ENCODE measurements at places on chromosomes 12 and 14.

GRCh38 chr14:37194698-37195097, 3.0 kb upstream of the MIPOL1 start:
- no peak for DNase-seq

DNA sequence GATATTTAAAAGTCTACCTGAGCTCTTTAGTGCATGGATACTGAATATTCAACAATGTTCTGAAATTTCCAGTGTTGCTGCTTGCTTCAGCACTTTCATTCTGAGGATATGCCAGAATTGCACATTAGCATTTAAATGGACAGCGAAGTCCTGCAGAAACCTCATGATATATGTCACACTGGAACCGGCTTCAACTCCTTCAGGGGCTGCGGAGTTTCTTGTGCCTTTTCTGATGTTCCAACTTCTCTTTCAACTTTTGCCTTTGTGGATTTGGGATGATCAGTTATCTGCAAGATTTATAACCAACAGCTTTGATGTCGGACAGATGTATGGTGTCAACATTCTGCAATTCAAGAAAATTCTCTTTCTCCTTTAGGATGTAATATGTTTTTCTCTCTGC, 142.5 kb upstream of the LMNTD1 start:
- no peak for DNase-seq

DNA sequence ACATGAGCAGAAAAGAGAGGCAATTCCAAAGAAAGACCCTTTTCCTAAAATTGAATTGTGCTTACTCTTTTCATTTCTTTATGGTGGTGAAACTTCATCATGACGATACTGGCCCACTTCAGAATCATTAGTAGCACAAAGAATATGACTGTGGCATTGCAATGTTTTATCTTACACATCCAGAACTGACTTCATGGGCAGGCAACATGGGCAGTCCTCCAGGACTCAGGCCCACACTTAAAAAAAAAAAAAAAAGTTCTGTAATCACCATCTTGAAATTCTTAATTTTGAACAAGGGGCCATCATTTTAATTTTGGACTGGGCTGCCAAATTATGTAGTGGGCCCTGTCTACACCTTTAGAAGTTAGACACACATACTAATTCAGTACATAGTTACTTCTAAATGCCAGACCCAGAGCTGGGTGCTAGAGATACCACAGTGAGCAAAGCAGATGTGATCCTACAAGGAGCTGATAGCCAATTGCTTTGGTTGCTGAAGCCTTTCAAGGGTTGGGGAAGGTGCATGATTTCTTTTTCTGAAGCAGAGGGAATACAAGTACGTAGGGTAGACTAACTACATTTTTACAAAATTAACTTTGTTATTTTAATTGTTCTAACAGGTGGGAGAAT, 35.2 kb downstream of the HELB start:
- no peak for DNase-seq

GRCh38 chr14:104101086-104101621, 15.7 kb downstream of the ASPG start:
- DNase-seq, result no peak

DNA sequence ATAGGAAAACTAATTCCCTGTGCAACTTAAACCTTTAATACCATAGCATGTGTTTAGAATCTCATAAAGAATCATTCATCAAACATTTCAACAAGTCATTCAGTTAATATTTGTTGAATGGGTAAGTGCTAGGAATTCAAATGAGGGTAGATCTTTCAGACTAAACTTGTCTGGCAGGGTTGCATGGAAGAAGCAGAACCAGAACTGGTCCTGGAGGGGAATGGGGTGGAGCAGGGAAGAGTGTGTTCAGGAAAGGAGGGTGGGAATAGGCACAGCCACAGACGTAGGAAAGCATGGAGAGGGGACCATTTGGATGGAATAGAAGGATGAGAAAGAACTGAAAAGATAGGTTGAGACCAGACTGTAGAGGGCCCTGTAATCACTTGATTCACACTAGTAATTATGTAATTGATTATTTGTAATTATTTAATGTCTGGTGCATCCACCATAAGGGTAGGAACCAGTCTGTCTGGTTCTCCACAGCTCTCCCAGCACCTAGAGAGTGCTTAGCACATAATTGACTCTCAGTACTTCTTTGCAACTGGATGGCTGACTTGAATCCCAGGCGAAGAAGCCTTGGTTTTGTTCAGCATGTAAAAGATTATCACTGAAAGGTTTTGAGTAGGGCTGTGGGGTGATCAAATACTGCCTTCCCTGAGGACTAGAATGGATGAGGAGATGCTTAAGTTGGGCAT, 3.0 kb upstream of the MAP3K9 start:
- DNase-seq, result no peak

DNA sequence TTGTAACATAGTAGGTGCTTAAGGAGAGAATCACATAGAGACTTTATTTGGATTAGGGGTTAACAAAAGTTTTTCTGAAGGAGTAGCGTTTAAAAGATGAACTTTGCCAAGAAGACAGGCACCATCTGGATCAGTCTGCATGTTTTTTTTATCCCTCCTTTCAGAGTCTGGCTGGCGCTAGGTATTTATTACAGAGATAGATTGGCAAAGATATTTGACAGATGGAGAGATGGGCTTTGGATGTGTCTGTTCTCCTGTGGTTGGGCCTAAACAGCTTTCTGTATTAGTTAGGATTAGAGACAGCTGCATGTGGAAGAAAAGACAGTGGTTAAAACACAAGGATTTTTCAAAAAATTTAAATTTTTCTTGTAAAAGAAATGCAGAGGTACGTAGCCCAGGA, 133.9 kb downstream of the C12orf75 start:
- no peak for DNase-seq

DNA sequence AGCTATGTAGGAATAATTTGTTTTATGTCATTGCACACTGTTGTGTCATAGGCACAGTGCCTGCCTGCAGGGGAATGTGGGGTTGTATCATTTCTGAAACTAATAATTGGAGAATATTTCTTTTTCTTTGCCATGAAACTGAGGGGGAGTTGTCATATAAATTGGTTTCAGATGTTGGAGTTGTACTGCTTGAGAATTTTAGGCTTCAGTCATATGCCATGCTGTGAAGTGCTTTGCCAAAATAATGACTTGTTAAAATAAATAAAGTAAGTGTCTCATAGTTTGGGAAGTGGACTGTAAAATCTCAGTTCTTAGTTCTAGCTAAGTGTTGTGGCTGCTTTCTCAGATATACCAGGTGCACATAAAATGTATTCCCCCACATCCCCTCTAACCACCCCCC, 116.8 kb downstream of the DAAM1 start:
- DNase-seq, result no peak

- no peak for DNase-seq
Observed at GRCh38 chr14:74062809-74063150, 21.5 kb downstream of the ALDH6A1 start.

GRCh38 chr12:5881666-5882065, 63.4 kb downstream of the ANO2 start:
- DNase-seq, result no peak

DNA sequence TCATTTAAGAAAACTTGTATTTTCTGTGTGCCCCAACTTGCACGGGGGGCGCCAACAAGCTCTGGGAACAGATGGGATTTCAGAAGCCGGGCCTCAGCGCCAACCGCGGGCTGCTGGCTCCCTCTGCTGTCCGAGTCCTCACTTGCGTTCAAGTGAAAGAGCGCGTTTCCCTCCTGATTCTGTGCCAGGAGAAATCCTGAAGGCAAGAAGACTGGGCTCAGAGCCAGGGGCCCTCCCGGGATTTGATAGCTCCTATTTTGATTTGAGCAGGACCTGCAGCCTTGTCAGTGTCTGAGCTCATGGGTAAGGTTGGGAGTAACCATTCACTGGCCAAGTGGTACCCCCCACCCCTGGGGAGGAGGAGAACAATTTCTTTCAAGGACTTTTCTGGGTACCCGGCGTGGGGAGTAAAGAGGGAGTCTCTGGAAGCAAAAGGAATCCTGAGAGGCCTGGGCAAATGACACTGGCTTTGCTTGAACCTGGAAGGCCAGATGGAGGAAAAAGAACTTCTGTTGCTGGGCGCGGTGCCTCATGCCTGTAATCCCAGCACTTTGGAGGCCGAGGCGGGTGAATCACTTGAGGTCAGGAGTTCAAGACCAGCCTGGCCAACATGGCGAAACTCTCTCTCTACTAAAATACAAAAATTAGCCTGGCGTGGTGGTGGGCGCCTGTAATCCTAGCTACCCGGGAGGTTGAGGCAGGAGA, 179.0 kb upstream of the RGS6 start:
- DNase-seq, result peak; percentile 67

GRCh38 chr12:20000229-20000849, 368.0 kb upstream of the PDE3A start:
- no peak for DNase-seq

- no peak for DNase-seq
Observed at GRCh38 chr12:68156636-68157035, 2.9 kb downstream of the IFNG start.

DNA sequence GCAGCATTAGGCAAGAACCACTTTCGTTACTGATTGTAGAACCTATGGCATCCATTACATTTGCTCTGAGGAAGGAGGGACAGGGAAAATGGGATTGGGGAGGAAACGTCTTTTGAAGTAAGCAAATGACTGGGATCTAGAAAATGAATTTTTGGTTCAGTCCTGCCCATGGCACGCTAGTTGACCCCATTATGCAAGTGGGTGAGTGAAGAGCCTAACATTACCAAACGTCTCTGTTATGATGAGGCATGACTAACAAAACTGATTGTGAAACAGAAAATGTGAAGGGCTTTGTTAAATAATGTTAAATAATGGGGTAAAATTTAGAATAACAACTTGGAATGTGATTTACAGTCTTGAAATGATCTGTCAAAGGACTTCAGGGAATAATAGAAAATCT, 38.9 kb downstream of the CPSF2 start:
- no peak for DNase-seq

GRCh38 chr14:103158688-103159087, 35.4 kb downstream of the TNFAIP2 start:
- DNase-seq, result no peak

- DNase-seq, result no peak
Observed at GRCh38 chr12:56257491-56258067, 605 bp downstream of the ANKRD52 start.

GRCh38 chr14:54902521-54903420, at the start of gene GCH1:
TSS of gene GCH1 (minus strand) at chr14:54902826. CDS start at chr14:54902663, 163 bp downstream.
- peak; percentile 82 for DNase-seq

Data from naive thymus-derived CD8-positive, alpha-beta T cell (primary cell).